Naive thymus-derived CD4-positive, alpha-beta T cell (primary cell): ENCODE measurements at places on chromosomes 13 and 19.

GRCh38 chr19:5621945-5622464, 571 bp downstream of the SAFB2 start:
- no peak for DNase-seq

GRCh38 chr13:53631511-53631910, 602.9 kb downstream of the OLFM4 start:
- no peak for DNase-seq

GRCh38 chr13:110105136-110105535, 201.8 kb downstream of the COL4A1 start:
- no peak for DNase-seq

GRCh38 chr19:6779206-6779605, 6.7 kb downstream of the VAV1 start:
- DNase-seq: no peak

- DNase-seq: no peak
These were observed 4.5 kb downstream of the MAMSTR start for GRCh38 chr19:48714759-48715675.

DNA sequence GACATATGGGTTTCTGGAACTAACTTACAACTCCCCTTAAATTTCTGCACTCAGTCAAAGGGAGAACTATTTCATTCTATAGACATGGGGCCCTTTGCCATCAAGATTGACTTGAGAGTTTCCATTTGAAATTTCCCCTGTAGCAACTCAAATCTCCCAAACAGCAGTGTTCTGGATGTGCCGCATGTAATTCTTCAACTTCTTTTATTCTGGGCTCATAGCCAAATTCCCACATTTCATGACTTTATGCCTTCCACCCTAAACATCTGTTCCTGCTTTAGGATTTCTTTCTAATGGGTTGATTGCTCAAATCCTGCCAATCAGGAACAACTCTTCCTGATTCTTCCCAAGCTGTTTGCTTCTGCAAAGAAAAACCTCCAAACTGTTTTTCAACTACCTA, 336.0 kb downstream of the TBC1D4 start:
- DNase-seq: no peak

DNA sequence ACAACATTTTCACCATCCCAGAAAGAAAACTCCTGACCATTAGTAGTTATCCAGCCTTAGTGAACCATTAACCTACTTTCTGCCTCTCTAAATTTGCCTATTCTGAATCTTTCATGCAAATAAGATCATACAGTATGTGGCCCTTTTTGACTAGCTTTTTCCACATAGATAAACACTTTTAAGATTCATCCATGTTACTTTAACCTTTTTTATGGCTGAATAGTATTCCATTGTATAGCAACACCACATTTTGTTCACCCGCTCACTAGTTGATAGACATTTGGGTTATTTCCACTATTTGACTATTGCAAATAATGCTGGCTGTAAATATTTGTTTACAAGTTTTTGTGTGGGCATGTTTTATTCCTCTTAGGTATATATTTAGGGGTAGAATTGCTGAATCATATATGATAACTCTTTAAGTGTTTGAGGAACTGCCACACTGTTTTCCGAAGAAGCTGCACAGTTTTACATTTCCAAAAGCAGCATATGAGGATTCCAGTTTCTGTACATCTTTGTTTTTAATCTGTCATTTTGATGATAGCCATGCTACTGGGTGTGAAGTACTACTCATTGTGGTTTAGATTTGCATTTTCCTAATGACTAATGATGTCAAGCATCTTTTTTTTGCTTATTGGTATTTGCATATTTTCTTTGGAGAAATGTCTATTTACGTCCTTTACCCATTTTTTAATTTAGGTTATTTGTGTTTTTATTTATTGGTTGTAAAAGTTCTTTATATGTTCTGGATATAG, 17.1 kb downstream of the COG6 start:
- DNase-seq: no peak

DNA sequence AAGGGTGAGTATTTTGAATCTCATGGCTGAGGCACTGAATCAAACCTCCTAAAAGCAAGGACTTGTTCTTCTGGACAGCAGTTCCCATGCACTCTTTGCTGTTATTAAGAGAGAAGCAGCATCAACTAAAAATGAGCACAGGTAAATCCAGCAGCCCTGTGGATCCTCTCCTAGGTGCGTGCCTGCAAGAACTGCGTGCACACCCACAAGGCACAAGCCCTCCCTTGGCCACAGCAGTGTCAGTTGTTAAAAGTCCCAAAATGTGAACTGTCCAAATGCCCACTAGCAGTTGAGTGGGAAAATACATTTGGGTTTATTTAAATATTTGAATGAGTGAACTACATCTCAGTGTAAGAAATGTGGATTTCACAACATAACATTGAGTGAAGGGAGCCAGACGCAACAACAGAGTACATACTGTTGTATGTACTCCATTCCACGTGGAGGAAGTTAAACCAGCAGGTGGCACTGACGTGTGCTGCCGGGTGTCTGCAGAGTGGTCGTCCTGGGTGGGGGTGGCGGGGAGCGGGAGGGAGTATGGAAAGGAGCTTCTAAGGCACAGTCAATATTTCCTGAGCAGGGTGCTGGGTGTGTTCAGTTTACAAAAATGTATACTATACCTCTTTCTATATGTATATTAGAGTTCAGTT, 266.4 kb downstream of the NALCN start:
- no peak for DNase-seq

- no peak for DNase-seq
These were observed 1673.2 kb upstream of the PRR20A start for GRCh38 chr13:55467476-55467875.

DNA sequence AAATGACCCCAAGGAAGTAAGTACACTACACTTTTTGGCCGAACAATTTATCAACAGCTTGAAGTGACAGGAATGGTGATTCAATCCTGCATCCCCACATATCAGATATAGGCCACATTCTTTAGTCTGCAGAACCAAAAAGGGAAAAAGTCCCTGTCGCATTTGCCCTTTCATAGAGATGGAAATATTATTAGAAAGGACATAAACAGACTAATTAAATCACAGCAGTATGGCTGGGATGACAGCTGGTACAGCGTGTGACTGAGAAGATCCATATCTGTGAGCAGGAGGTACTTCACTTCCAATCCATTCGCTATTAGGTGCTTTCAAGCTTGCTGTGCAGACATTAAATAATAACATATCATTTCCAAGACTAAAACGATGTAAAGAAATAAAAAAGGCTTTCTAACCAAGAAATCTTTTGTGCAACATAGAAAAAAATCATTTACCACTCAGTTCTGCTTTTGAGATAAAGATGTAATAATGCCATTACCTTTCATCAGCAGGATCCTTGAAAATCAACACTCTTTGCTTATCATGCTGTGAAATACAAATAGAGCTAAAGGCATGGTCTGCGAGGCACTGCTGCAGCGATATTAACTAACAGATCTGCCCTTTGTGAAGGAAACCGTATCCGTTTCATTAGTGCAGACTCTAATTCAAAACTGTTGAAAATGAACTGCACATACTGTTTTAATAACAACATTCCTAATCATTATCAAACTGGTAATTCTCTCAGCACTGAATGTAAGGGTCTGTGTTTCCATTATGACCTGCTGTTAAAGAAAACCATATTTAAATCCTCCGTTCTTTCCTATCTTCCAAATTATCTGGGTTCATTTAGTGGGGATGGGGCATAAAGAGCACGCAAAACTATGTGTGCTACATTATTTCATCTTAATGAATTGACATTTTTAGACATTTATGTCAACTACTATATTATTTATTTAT, 245.6 kb downstream of the DACH1 start:
- no peak for DNase-seq

GRCh38 chr13:108674771-108675170, 45.4 kb downstream of the MYO16 start:
- no peak for DNase-seq

DNA sequence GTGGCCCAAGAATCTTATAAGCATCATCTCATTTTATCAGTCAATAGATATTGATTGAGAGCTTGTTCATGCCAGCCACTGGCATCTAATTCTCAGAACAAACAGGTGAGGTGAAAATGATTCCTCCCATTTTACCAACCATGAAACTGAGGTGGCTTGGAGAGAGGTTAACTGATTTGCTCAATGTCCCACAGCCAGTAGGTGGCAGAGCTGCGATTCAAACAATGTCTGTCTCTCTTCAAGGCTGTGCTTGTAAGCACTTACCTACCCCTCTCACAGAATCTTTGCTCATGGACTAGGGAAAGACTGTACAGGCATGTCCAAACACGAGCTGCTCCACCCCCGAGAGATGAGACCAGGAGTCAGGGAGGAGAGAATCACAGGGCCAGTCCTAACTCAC, 21.5 kb upstream of the GSX1 start:
- DNase-seq: peak; percentile 23

- DNase-seq: no peak
These were observed 144.9 kb downstream of the URI1 start for GRCh38 chr19:30086916-30087315.

DNA sequence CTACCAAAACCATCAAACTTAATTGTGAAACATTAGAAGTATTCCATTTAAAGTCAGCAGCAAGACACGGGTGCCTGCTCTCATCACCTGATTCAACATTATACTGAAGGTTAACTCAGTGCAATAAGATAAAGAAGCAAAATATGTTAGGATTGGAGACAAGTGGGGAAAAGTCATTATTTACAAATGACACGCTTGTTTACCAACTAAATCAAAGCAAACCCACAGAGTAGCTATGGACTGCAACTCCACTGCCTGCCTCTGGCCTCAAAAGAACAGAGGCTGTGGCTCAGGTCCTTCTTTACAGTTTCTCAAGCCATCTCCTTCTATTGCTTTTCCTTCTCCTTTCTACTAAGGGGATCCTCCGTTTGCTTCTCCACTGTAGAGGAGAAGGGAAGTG, 21.0 kb upstream of the ATP12A start:
- no peak for DNase-seq

DNA sequence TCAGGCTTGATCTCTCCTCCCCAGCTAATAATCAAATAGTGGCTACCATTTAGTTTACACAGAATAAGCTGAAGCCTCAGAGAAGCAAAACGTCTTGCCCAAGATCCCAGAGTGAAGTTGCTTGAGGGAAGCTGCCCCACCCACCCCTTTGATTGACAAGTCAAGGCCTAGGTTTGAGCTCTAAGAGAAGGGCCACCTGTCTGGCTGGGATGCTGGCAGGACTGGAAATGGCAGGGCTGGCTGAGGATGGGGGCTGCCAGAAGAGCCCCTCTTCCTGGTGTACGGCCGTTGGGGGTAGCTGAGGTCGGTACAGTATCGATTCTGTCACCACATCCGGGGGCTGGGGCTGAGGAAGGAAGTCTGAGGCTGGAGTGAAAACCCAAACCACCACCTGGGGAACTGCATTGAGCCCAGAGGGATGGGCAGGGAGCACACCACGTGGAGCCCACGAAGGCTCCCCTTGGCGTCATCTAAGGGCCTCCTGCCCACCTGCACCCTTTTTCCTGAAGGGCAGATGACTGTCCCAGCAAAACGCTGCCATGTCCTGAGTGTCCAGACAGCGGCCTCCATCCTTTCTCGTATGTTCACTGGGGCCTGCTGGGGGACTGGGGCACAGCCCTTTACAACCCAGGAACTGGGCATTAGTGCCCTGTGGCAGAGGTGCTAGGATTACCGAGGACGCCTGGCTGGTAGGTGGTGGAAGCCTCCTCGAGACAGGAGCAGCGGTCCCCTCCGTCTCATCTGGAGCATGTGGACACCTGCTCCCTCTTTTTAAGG, 1.4 kb upstream of the PRKD2 start:
- peak; percentile 65 for DNase-seq

- no peak for DNase-seq
These were observed 44.9 kb upstream of the USPL1 start for GRCh38 chr13:30572859-30573275.

GRCh38 chr13:82848766-82849165, 1033.5 kb downstream of the SLITRK1 start:
- no peak for DNase-seq

DNA sequence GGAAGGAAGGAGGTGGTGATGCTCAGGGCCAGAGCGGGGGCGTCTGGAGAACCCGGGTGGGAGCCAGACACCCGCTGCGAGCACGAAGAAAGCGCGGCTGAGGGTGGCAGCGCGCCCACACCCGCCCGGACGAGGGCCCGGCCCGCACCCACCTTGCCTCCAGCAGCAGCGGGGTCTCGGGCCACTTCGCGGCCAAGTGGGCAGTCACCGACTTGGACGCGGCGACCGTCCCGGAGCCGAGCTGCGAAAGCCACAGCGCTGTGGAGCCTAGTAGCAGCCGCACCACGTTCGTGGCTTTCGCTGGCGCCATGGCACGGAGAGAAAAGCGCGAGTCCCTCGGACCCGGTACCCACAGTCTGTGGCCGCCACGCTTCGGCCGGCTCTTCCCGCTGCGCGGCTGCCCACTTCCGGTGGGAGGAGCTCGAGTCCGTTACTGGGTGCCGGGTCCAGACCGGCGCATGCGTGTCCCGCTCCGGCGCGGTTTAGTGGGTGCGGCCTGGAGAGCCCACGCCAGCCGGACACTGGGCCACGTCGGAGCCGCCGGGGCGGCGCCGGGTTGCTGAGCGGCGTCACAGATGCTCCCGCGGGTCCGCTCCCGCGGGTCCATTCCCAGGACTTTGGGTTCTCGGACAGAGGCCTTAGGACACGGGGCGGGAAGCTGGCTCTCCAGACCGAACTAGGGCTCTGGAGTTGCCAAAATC, at the start of gene UGGT2:
Gene UGGT2 (minus strand): TSS at position 399 of the 701 bp plus-strand sequence. CDS start 89 bp downstream, at position 310.
- no peak for DNase-seq

GRCh38 chr13:37148501-37148900, 43.0 kb upstream of the CSNK1A1L start:
- DNase-seq: no peak

DNA sequence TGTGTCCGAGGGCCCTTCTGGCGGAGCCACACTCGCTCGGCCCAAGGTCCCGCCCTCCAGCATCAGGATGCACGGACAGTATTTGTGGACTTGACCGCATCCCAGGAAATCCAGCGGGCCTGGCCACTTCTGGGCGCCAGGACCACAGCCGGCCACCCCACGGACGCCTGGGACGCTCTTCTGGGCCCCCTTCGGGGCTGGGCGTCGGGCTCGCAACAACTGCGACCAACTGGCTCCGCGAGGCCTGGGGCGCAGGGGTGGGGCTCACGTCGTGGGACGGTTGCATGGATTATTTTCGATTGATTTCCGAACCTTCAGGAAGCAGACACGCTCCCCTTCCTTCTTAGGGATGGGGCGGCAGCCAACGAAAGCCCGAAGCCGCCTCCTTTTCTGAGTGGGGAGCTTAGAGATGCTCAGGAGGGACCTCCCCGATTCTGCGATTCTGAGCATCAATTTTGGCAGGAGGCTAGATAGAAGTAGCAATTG, 521 bp upstream of the NUP58 start:
- DNase-seq: no peak

DNA sequence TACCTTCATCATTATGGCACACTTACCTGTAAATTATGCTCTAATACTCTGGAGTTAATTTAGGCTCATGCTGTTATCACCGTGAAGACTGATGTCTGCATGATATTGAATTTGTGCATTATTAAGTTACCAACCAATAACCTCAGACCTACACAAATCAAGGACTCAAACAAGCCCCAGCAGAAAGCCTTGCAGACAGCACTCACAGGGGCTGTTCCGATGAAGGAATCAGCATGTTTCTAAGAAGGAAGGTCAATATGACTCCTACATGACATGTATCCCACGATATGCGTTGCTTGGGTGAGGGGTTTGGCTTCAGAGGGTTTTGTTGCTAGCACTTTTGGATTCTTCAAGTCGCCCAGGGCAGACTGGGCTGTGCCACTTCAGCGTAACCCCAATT, 1071.2 kb upstream of the SLC10A2 start:
- DNase-seq: no peak
